AG10803 (cell line): ENCODE measurements at places on chromosomes 4 and X.

- no peak for DNase-seq
These were observed 625.3 kb upstream of the PCDH7 start for GRCh38 chr4:30094887-30095286.

GRCh38 chrX:136658151-136658550, 10.2 kb downstream of the CD40LG start:
- DNase-seq = no peak

DNA sequence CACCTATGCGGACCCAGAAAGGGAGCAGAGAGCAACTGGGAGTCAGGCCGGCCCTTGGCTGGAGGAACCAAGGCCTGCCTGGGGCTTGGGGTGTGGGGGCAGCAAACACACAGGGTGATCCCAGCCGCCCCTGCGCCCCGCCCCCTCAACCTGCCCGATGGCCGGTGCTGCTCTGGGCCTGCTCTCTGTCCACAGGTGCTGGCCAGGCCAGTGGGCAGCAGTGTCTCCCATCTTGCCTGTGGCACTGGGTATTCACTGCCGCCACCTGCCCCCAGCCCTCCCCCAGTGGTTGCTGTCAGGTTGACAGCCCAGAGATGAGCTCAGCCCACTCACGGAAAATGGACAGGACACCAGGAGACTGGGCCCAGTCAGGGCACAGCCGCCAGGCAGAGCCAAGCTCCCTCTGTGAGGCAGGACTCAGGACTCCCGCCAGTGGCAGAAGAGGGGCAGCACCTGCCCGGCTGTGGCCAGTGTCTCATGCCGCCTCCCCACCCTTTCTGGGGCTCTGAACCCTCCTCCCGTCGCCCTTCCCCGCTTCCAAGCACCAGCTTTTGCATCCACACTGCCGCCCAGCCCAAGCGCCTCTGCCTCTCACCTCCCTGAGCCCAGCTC, 4.7 kb downstream of the NKX1-1 start:
- no peak for DNase-seq

- DNase-seq = no peak
These were observed 2.4 kb downstream of the IL1RAPL2 start for GRCh38 chrX:104568304-104568915.

GRCh38 chr4:16588651-16589050, 309.8 kb downstream of the LDB2 start:
- DNase-seq = no peak

- DNase-seq = peak; percentile 57
These were observed 191.0 kb downstream of the CCSER1 start for GRCh38 chr4:90318193-90318592.

GRCh38 chr4:26877406-26877805, 16.8 kb downstream of the STIM2 start:
- DNase-seq = no peak

DNA sequence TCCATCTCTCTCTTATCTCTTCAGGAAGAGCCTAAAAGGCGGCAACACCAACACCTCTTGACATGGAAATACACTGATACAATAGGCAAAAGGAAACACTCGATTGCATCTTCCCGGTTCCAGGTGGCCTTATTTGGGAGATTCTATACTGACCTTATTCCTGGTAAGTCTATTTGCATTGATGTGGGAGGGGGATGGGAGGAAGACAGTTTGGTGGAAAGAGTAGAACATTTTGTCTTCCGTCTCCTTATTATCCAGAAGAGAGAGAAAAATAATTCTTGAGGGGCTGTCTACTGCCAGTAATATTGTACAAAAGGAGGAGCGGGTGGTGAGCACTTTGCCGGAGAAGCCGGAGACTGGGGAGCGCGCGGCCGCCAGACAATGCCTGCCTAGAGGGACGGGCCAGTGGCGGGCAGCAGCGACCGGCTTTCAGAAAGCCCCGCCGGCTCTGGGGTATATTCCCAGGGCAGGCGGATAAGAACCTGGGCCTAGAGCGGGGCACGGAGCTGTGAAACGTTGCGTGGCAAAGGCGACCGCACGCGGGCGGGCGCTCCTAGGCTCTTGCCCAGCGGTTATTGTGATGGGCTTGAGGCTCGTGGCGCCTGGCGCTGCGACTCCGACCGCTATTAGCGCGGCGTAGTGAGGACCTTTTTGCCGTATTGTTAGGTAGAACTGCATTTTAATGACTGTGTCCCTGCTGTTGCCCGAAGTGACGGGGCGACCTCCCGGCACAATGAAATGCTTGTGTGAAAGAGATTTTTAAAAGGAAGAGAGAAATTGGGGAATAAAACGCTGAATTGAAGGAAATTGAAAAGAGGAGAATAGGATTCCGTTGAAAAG, 518 bp downstream of the PRDM8 start:
- no peak for DNase-seq

DNA sequence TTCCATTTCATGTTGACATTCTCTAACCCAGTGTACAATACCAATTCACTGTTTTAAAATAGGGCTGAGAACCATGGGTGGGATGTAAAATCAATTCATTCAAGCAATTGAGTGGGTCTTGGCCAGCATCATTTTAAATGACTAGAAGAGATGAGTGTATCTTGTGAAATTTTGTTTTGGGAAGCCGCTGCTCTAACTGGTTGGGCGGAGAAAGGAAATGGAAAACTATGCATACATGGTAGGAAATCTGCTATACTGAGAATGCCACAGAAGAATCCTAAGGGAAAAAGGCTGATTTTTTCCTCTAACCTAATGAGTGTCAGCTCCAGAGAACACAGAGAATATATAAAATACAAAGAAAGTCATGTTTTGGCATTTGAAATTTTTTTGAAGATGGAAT, 54.8 kb upstream of the DCLK2 start:
- peak; percentile 31 for DNase-seq

GRCh38 chr4:14125375-14126129, 498.0 kb upstream of the BOD1L1 start:
- no peak for DNase-seq

- no peak for DNase-seq
These were observed 17.6 kb downstream of the LNX1 start for GRCh38 chr4:53573696-53574095.

DNA sequence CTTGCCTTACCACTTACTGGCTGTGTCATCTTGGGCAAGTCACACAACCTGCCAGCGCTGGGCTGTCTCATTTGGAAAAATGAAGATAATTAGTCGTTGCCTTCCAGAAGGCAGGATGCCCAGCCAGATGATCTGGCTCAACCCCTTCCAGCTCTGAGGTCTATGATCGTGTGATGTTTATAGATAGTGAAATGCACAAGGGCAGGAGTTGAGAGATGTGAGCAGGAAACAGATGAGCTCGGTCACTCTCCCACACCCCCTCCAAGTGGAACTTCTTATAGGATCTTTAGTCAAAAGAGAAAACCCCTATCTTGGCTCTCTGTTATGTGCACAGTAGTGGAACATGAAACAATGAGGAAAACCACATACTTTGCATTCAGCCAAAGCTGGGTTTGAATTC, 336.8 kb upstream of the PPARGC1A start:
- DNase-seq = peak; percentile 49

DNA sequence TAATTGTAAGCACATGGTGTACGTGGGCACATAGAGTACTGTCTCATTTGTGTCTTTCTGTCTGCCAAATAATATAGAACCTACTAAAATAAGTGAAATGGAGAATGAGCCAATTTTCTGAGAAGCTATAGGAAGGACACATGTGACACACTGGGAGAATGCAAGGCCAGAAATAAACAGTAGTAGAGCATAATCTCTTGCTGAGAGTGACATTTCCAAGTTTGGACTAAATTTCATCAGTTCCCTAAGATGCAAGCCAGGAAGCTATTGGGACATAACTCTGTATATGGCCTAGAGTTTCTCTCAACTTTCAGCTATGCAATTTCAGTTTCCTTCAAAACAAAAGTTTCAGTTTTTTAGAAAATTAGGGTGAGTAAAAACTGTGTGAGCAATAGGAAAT, 638.7 kb downstream of the PCDH18 start:
- DNase-seq = no peak

- DNase-seq = no peak
These were observed 23.8 kb downstream of the NOX1 start for GRCh38 chrX:100850317-100850716.

GRCh38 chr4:41526628-41527027, 11.3 kb upstream of the LIMCH1 start:
- no peak for DNase-seq

DNA sequence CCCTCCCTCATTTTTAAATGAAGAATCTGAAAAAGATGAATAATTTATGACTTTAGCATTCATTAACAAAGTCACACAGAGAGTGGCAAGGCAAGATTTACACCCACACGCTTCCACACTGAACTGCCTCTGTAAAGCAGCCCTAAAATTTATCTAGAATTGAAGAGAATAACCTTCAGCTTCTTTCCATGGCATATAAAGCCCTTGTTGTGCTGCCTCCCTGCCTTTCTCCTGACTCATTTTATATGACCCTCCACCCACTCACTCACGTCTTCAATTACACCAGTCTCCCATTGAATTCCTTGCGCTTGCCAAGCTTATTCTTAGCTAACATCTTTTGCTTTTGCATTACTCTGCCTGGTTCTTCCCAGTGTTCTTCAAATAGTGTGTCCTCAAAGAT, 2649.3 kb downstream of the PCDH7 start:
- DNase-seq = no peak

GRCh38 chr4:71634364-71634763, 149.5 kb downstream of the GC start:
- no peak for DNase-seq

GRCh38 chr4:100555611-100556337, 38.0 kb upstream of the EMCN start:
- DNase-seq = peak; percentile 0

DNA sequence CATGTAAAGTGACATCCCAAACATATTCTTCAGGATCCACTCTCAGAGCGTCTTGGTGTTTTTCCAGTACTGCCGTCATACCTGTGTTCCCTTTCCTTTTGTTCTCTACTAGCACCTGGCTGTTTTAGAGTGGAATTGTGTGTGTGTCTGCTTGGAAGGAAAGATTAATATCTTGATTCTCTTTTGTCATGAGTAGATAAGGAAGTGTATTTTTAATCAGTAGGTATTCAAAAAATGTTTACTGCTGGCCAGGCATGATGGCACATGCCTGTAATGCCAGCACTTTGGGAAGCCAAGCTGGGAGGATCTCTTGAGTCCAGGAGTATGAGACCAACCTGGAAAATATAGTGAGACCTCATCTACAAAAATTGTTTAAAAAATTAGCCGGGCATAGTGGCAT, 198.8 kb downstream of the CBR4 start:
- no peak for DNase-seq
